ENCODE measurements at places on chromosomes 7 and 10.

DNA sequence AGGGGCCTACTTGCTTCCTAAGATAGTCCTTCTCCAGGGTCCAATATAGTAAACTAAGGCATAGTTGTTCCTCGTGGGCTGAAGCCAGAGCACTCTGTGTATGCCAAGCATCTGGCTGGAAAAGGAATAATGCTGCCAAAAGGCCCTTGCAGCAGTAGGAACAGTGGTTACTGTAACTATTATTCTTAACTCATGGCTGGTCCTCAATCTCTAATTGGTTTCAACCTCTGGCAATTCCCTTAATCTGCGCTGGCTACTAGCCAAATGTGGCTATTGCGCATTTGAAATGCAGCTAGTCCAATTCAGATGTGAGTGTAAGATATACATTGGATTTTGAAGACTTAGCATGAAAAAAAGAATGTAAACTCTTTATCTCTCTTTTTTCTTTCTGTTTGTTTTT lies 27.8 kb upstream of the LBX1 start:
- no peak for DNase-seq

- no peak for DNase-seq
Measured at GRCh38 chr10:88733215-88733614, 26.6 kb upstream of the LIPN start.

DNA sequence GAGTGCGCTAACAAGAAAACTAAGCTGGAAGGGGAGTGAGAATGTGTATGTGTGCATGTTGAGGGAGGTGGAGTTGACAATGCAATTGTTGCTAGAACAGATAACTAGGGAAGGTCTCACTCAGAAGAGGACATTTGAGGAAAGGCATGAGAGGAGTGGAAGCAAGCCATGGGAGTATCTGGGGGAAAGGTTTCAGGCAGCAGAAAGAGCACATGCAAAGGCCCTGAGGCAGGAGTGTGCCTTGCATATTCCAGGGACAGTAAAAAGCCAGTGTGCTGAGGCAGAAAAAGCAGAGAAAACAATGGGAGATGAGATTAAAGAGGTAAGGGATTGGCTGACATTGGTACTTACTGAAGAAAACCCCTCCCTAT lies 149.6 kb upstream of the ADO start:
- DNase-seq: no peak

DNA sequence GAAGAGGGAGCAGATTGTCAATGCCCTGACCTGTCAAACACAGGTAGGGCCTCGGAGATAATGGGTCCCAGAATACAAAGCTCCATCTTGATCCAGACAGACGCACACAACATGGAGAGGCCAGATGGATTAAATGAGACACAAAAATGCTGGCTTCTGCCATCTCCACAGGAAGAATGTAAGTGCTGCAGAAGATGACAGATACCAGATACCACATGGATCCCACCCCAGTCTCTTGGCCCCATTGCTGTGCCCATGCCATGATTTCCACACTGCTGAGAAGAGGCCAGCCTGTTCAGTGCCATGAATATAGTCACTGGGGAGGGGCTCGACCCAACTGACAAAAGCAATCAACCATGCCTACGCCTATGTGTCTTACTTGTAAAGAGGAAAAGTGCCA lies 487.9 kb downstream of the PARD3 start:
- DNase-seq: no peak

All from HuH-7.5 (cell line).